M059J (cell line): ENCODE measurements at places on chromosomes 3 and 15.

DNA sequence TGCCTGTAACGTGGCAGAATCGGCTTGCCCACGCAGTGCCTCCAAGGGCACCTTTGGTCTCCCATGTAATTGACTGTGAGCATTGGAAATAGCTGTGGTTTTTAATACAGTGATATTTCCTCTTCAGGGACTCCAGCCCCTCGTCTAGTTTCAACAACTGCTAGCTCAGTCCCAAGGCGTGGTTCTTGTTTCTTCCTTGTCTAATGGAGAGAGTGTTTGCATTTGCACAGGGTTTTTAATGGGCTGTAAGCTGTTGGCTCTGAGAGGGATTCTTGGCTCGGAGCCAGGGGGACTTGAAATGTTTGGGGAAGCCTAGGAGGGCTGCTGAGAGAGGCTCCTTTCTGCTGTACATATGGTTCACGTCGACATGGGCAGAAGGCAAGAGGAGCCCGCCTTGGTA lies 86.2 kb downstream of the THSD4 start:
- no peak for DNase-seq

GRCh38 chr3:144242747-144243146 lies 271.1 kb downstream of the DIPK2A start:
- no peak for DNase-seq

- peak; percentile 84 for DNase-seq
These were observed 20.5 kb downstream of the TM4SF4 start for GRCh38 chr3:149494759-149495580.

GRCh38 chr15:42721916-42722315 lies 15.0 kb downstream of the CDAN1 start:
- no peak for DNase-seq

GRCh38 chr3:9550999-9551398 lies 2.6 kb downstream of the LHFPL4 start:
- DNase-seq: no peak

GRCh38 chr3:137174514-137174913 lies 216.7 kb downstream of the IL20RB start:
- no peak for DNase-seq

- no peak for DNase-seq
These were observed 688.1 kb downstream of the EPHA3 start for GRCh38 chr3:89795506-89795905.

- DNase-seq: no peak
These were observed 1.6 kb downstream of the ANKRD63 start for GRCh38 chr15:40281057-40281800.

DNA sequence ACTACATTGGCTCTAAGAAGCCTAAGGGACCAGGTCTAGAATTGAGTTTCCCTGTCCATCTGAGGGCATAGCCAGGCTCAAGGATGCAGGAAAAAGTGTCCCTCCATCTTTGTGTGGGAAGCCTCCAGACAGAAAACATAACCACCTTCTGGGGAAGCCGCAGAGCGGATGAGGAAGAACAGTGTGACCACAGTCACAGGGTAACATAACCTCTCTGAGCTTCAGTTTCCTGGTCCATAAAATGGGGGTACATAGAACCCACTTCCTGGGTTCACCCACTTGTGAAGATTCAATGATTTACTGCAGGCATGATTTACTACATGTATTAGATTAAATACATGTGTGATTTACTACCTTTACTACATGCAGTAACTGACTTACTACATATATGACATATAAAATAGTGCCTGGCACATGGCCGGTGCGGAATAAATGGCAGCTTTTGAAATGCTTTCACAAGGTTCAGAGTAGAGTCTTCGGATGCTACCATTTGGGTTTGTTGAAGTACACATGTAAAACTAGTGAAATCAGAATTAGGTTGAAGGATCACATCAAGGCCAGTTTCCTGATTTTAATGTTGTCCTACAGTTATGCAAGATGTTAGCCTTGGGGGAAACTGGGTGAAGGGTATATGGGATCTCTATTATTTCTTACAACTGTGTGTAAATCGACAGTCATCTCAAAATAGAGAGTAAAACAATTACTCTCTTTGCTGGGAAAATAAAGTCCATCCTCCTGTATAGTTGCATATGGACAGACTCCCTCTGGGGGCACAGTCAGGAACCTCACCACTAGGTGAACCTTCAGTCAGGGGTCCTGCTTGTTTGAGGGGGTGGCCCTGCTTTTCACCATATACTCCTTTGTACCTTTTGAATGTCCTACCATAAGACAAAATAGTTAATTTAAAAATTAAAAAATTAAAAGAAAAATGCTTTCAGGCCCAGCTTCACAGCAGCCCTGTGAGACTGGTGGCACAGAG lies 86.0 kb downstream of the SEMA5B start:
- no peak for DNase-seq

GRCh38 chr15:40847223-40847961 lies 3.5 kb downstream of the SPINT1 start:
- DNase-seq: peak; percentile 55

GRCh38 chr3:141346418-141346817 lies 21.9 kb upstream of the ZBTB38 start:
- DNase-seq: no peak

- no peak for DNase-seq
These were observed 48.1 kb downstream of the CHSY1 start for GRCh38 chr15:101203607-101204189.

DNA sequence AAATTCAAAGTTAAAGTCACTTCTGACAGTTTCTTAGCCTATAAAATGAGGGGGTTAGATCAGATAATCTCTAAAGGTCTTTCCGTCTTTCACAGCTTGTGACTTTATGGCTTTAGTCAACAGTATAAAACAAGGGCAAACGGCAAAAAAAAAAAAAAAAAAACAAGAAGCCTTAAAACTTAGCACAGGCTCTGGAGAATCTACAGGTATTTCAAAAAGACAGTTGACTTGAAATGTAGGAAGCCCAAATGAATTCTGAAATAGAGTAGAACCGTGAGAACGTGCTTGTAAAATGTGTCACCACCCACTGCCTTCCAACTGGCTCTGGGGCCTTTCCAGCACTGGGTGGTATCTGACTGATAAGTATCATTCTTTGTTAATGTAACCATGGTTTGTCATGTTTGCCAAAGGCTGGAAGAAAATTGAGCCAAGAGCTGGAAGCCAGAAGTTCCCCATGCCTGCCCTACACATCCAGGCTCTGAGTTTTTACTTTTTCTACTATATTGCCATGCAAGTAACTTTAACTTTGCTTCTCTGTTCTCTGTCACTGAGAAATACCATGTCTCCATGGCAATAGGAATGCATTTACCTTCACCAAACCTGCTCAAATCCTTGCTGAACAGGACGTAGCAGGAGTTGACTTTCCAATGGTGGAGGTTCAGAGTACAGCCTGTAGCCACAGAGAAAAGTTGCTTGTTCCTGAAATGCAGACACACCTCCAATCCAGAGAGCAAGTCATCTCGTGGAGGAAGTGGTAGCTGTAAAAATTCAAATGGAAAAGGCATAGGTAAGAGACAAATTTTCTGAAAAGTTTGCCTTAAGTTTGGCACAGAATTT lies 35.8 kb upstream of the THSD4 start:
- peak; percentile 97 for DNase-seq

DNA sequence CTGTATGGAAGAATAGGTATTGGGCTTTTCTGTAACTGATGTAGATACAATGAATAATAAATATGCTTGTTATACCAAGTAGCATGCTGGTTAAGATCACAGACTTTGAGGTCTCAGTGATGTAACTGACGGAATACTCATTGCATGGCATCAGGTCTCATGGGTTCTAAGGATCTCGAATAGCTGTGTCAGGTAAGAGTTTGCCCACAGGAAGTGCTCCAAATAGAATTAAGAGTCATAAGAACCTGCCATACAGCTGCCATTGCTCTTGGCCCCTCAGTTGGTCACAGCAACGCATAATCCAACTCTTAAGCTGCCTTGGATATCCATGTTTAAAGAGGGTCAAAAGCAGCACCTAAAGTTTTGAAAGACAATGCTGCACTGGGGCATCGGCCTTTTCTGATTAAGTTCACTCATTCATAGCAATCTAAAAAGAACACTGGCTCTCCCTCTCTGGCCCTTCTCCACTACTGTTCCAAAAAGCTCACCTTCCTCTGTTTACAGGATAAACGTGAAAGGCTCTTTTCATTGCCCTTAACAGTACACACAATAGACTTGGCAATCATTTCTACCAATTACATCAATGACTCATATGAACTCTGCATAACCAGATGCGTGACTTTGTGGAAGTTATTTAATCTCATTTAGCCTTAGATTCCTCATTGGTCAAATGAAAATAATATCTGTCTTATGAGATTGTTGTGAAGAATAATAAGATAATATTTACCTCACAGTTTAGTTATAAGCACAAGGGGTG lies 74.6 kb downstream of the ZBTB20 start:
- peak; percentile 90 for DNase-seq

GRCh38 chr3:139710212-139710611 lies 32.4 kb upstream of the NMNAT3 start:
- no peak for DNase-seq

DNA sequence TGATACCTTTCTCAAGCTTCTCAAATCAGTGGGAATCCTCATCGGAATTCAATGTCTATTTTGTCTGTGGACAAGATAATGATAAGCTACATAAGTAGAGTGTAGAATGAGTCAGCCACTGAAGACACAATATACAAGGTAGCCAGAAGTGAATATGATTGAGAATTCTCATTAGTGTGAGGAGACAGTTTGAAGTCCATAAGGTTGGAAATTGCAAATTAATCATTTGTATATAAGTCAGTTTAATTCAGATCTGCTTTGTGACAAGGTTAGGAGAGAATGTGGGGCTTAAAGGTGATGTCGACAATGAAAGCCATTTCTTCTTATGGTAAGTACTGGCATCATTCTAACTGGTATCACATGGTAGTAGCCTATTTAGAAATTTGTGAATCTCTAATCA lies 4.2 kb downstream of the ARPP21 start:
- DNase-seq: no peak

DNA sequence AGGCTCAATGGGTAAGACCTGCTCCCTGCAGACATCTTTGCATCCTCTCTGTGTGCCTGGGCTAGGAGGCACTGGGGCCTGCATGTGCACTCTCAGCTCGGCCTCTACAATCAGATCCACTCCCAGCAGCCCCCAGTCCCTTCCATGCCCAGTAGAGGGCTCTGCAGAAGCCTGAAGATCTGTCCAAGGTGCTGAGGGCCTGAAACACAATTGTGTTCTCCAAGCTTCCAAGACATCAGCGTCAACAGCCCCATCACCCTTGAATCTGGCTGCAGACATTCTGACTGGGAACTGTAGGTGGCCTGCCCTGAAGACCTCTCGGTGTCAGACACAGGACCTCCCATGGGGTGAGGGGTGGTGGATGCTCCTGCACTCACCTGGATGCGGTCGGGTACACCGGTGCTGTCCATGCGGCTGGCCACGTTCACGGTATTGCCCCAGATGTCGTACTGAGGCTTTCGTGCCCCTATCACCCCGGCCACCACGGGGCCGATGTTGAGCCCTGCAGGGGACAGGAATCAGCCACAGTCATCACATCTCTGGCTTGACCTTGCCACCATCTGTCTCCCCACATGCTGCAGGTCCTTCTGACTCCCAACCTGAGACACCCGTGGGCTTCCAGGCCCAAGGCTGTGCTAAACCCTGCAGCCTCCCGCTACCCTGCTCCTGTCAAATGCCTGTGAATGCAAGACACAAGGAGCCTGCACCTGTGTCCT lies 84.7 kb downstream of the SEC22A start:
- peak; percentile 71 for DNase-seq

GRCh38 chr3:55718074-55718473 lies 231.0 kb upstream of the WNT5A start:
- no peak for DNase-seq

GRCh38 chr3:149273096-149273751 lies 51.6 kb upstream of the CP start:
- peak; percentile 90 for DNase-seq

DNA sequence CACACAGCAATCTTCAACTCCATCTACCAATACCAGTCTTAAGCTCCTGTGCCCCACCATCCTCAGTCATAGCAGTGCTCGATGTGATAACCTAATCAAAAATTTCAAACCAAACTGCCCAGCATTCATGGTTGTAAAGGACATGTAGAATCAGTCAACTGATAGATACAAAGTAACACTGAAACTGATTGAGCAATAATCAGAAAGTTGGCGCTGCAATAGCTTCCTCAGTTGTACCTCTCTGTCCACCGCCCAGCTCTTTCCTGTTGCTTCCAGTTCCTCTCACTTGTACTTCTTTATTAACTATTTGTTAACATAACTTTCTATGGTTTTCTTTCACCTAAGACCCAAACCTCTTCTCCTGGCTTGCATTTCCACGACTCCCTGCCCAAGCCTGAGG lies 745.7 kb downstream of the PDCD6IP start:
- no peak for DNase-seq

DNA sequence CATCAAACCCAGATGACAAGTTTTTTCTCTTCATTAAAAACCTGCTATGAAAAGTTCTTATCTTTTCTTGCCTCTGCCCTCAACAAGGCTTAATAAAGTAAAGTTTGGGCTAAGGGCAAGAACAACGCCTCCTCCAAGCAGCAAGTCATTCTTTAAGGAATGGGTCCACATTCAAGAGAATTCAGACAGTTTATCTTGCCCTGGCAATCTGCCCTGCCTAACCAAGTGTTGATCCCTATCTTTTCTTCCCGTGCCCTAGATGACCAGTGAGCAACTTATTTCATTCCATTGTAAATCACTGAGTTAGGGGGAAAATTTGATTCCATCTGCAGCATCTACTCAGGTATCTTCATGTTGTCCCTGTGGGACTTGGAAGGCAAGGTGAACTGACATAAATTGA lies 370.3 kb upstream of the DPPA4 start:
- peak; percentile 73 for DNase-seq

- DNase-seq: no peak
These were observed 53.0 kb upstream of the CGNL1 start for GRCh38 chr15:57323299-57323805.

GRCh38 chr3:129549805-129550204 lies 6.8 kb downstream of the H1-8 start:
- DNase-seq: no peak

- peak; percentile 5 for DNase-seq
These were observed 9.8 kb upstream of the SNRPN start for GRCh38 chr15:24944954-24945353.

DNA sequence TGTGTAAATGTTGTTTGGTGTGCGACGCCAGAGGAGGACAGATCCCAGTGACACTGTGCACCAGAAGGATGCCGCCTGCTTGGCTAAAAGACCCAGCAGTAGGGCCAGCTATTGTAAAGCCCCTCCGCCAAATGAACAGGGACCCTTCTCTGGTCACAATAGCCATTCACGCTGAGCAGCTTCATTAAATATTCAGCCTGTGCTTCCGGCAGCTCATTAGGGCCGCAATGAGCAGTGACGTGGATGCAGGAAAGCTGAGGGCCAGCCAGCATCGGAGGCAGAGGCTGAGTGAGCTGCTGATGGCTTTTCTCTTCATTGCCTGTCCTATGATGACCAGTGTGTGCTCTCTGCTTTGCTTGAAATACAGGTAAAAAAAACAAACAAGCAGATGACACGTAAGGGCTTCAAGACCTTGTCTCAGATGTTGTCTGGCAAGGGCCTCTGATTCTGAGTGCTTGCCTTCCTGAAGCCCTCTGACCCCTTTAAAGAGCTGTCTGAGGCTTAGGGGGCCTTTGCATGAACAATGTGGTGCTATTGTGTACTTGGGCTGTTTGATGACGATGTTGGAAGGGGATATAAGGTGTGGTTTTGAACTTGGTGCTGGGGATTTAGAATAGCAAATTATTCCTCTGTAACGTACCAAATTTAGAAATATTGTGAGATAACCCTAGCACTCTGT lies 130.4 kb downstream of the FEZF2 start:
- DNase-seq: no peak

- DNase-seq: no peak
These were observed 4.6 kb downstream of the TMEM202 start for GRCh38 chr15:72402726-72403125.

GRCh38 chr15:84772467-84772866 lies 24.1 kb downstream of the ZNF592 start:
- no peak for DNase-seq

- DNase-seq: no peak
These were observed 339.0 kb downstream of the GABRB3 start for GRCh38 chr15:26433818-26434217.
